ENCODE measurements at places on chromosomes 4 and X.

GRCh38 chr4:173182403-173182802 is 13.8 kb downstream of the GALNT7 start:
- no peak for DNase-seq

DNA sequence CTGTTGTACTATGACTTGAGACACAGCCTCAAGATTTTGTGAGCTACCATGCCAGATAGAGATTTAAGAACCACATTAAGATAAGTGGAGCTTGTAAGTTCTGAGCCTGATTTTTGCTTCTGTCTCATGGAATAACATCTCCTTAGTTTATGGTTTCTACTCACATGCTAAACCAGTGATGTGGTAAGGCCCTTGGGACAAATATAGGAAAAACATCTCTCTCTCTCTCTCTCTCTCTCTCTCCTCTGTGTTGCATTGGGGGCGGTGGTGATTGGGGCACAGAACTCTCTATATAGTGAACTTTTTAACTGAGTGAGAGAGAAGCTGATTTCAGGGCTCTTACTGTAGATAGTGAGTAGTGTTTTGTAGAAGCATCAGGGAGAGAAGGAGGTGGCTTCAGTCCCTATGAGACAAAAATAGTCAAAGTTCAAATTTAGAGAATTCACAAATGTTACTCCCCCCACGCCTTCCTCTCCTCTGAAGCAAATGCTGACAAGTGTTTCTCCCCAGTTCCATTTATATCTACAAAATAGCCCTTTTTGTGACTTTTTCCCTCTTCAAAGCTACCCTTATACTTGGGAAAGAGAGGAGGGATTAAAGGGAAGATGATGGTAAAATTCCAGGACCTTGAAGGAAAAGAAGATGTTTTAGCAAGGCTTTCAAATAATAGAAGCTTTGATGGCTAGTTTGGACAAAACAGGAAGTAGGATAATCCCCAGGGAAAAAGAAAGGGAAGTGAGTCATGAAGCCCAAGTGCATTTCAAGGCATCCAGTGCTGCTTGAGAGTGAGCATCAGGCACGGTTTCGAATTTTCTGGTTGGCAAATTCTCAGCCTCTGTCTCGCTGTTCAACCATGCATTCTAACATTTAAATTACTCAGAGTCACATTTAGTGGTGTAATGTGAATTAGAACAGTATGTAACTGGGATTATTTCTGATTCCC is 134.3 kb upstream of the AP1S2 start:
- DNase-seq = no peak

GRCh38 chrX:115363372-115363771 is 73.9 kb downstream of the LUZP4 start:
- DNase-seq = no peak

GRCh38 chr4:52545099-52546069 is 113.7 kb downstream of the USP46 start:
- peak; percentile 36 for DNase-seq

- peak; percentile 0 for DNase-seq
Observed at GRCh38 chr4:1463927-1464540, 57.8 kb upstream of the NKX1-1 start.

GRCh38 chrX:119690921-119691716 is 1.8 kb downstream of the SEPTIN6 start:
- peak; percentile 80 for DNase-seq

GRCh38 chrX:121103381-121103780 is 56.0 kb downstream of the GLUD2 start:
- no peak for DNase-seq

DNA sequence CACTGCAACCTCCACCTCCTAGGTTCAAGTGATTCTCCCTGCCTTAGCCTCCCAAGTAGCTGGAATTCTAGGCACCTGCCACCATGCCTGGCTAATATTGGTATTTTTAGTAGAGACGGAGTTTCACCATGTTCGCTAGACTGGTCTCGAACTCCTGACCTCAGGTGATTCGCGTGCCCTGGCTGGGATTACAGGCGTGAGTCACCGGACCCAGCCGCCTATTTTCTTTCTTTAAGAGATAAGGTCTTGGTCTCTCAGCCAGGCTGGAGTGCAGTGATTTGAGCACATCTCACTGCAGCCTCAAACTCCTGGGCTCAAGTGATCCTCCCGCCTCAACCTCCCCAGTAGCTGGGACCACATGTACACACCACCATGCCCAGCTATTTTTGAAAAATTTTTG is 166.5 kb downstream of the DHRSX start:
- no peak for DNase-seq

DNA sequence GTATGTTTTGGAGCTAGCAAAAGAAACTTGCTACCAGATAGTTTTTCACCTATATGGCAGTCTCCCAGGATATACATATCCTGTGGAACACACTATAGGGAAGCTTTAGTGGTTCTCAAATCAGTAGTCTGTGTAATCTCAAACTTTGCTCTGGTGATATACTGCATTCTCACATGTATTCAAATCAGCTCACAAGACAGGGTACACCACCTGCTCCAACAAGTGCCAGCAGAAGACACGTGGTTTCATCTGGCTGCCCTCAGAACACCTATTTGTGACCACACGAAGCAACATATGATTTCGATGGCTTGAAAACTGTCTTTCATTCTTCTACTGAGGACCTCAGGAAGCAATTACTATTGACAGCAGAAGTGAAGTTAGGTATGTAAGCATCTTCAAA is 37.7 kb downstream of the BCLAF3 start:
- no peak for DNase-seq

DNA sequence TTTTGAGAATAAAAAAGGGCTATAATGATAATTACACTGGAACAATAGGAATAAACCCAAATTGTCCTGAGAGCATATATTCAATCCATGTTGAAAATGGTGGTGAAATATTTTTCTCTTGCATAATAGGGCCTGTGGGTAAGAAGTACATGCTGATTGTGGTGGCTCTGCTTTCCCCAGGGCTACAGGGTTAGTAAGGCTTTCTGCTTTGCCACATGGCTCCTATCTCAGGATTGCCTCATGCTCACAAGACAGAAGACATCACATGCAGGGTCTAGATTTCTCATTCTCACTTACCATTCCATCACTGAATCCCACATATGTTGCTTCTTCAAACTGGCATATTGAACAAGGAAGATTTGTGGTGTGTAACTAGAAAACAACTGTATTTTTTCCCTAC is 12.4 kb upstream of the VEGFC start:
- no peak for DNase-seq

DNA sequence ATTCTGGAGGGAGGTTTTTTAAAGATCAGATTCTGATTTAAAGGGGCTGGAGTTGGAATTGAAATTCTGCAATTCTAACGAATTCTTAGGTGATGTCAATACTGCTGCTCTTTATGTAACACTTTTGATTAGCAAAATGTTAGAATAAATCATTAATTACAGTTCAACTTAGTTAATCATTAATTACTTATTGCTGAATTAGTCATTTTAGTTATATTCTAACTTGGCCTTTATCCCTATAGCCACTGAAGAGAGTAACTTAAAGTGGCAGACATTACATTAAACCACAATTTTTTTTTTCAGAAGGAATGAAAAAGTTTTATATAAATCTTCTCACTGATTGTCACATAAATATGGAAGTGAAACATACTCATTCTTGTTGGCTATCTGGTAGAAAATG is 206.6 kb upstream of the ITM2A start:
- DNase-seq = no peak

GRCh38 chrX:23884427-23885024 is 23.2 kb downstream of the APOO start:
- no peak for DNase-seq

GRCh38 chr4:24765376-24765988 is 29.9 kb upstream of the SOD3 start:
- no peak for DNase-seq

DNA sequence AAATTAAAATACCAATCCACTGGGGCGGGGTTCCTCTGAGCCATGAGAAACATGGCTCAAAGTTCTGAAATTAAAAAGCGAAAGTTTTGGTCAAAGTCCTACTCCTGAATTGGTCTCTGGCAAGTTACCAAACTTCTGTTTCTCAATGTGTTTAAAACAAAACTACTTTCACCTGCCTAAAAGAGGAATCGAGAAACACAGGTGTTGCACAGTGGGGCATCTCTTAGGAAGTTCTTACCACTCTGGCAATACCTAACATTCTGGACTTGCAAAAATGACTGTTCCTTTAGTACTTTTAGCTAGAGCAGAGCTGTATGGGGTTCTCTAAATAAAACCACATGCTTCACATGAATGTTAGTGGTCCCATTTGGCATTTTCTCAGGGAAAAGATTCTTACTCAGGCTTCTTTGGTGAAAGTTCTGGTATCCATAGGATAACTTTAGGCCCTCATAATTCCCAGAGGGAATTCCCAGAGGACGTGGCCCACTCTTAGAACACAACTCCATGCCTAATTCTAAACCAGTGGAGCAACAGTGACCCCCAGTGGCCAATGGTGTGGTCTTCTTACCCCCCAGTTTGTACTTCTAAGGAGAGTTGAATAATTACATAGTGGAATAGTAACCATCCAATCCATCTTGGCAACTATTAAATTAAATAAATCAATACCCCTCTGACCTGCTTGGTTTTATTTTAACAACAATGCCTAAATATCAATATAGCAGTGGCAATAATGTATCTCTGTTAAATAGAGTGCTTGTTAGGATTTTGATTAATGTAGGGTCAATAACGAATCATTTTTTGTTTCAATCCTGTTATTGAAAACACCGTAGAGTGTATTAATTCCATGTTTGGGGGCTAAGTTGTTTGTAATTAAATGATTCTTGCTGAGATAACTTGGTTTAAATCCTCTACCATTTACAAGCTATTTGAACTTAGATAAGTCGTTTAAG is 21.9 kb downstream of the BMP3 start:
- DNase-seq = peak; percentile 21

GRCh38 chrX:49155900-49156837 is 6.4 kb upstream of the MAGIX start:
- peak; percentile 89 for DNase-seq

DNA sequence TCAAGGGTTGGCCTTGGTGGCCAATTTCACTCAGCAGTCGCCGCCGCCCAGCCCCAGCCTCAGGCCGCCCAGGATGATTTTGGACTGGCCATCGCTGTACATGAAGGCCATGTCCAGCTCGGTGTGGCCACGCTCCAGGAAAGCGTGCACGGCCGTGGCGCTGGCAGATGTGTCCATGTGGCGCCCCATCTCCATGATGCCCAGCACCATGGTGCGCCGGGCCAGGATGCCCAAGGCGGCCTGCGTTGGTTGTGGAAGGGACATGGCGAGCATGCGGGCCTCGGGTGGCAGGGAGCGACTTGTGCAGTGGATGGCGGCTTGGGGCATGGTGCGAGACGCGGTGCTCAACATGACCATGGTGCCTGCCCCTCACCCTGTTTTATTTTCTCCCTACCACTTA is 55.4 kb downstream of the ZCCHC12 start:
- no peak for DNase-seq

DNA sequence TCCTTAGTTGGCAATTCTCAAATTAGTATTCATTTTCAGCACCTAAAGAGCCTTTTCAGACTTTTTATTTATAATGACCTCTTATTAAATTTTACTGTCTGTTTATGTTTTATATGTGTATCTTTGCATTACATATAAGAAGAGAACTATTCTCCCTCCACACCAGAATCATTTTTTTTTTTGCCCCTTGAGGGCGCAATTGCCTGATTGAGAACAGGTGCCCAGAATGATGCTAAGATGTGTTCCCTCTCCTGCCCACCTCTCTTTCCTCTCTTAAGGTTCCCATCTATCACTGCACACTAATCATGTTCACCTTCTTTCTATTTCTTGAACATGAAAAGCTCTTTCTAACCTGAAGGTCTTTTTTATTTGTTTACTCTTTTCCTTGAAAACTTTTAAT is 44.2 kb upstream of the ADAM29 start:
- DNase-seq = no peak

GRCh38 chrX:22634751-22635150 is 362.0 kb downstream of the CBLL2 start:
- DNase-seq = no peak

DNA sequence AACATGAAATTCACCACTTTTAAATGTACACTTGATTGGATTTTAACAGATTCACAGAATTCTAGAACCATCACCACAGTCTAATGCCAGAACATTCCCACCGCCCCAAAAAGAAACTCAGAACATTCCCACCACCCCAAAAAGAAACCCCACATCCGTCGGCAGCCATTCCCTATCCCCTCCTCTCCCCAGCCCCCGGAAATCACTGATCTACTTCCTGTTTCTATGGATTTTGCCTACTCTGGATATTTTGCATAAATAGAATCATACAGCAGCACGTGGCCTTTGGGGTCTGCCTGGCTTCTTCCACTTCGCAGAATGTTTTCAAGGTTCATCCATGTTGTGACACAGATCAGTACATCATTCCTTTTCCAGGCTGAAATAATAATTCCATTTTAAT is 79.3 kb downstream of the PPP2R2C start:
- DNase-seq = no peak

GRCh38 chrX:19361701-19362100 is 18.0 kb downstream of the PDHA1 start:
- DNase-seq = no peak

DNA sequence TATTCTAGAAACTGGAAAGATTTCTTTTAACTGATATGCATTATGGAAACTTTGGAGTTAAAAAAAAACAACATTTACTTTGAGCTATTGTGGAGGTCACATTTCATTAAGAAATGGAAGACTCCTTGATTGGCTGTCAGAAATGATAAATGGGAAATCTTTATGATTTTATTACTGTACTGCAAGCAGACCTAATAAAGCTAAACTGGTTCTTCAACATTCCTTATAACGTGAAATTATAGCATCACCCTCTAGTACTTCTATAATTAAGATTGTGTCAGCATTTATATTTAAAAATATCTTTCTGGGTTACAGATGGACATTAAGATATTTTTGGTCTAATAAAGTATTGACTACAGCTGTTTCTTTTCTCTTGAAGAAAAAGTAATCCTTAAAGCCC is 213.8 kb upstream of the PACRGL start:
- no peak for DNase-seq

- DNase-seq = no peak
Observed at GRCh38 chr4:48116582-48116981, 17.5 kb downstream of the TXK start.

DNA sequence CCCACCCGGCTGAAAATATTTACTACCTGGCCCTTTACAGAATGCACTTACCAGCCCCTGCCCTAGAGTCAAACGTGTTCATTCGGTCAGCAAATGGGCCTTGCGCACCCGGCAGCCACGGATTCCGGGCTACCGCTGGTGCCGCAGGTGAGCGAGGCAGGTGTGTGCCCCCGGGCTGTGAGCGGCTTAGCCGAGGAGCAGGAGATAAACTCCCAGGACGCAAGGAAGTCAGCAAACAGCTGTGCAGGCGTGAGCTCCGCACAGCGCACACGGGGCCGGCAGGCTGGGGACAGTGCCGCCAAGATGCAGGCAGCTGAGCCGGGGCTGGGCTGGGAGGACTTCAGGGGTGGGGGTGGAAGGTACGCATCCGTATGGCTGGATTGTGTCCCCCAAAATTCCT is 211.2 kb upstream of the PSAPL1 start:
- no peak for DNase-seq

DNA sequence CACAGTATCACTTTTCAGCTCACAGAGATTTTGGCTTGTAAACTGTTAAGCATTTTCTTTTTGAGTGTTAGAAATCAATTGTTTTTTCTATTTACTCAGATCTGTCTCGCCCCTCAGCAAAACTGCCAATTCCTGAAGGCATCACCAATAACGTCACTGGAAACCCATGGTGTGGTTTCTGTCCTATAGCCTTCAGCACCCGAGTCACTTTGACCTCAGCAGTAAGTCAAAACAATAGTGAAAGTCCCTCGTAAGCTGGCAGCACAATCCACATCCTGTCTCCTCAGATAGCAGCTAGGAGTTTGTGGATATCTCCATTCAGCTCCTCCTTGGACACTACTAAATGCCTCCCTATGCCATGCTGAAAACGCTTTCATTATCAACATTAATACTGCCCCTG is 1787.4 kb upstream of the ADGRL3 start:
- no peak for DNase-seq

Measured in CD4-positive, alpha-beta T cell treated with Interleukin-15 for 1 hour (primary cell).